ENCODE measurements at places on chromosomes 2 and 18.

DNA sequence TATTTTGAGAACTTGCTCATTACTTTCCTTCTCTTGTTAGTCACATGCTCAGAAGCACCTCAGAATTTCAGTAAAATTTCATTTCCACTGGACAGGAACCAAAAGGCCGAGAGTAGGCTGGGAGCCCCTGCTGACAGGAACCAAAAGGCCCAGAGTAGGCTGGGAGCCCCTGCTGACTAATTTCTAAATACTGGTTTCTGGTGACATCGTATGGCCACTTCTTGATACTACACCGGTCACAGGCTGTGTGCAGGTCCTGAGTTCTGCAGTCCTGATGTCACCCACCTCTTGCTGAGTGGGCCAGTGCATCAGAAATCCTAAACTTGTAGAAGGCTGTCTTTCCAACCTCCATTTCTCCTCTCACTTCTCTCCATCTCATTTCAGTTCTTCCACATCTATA lies 17.7 kb upstream of the EN1 start:
- peak; percentile 44 for DNase-seq

DNA sequence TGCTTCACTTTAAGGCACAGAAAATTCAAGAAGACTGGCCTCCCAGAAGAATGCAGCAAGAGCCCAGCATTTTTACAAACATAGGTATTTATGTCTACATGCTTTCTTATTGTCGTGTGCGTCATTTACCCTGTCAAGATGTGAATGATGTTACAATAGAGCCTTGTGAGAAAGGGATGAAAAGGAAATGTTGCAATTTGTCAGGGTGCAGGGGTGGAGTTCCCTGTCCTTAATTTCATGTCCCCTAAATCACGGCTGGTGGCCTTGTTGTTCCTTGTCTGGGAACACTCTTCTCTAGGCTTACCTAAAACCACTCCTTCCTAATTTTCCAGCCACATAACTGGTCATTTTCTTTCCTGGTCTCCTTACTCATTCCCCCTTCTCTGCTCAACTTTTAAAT lies 194.2 kb downstream of the TXNL1 start:
- no peak for DNase-seq

DNA sequence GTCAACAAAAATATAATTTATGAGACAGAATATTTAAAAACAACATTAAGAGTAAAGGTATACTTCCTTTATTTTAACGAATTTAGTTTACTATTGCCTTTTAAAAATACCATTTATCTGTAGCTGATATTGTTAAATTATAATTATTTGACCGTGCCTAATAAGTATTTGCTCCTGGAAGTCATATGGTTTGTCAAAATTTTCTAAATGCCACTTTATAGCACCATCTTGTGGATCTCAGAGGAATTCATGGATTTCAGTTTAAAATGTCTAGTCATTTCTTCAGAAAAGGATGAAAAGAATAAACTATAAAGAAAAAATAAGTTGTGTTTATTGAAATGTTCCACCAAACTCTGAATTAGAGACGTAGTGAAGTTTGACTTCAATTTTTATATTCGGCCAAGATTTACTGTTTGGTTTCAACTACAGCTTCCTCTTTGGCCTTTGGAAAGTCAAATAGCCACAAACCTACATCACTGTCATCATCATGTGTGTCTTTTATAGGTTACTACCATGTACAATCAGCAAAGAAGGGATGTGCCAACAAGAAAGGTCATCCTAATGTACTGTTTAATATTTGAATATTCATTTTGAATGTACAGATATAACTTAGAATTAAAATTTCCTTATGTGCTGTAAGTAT lies 10.3 kb upstream of the FTCDNL1 start:
- peak; percentile 31 for DNase-seq

- DNase-seq = no peak
These were observed 241.0 kb downstream of the LRP1B start for GRCh38 chr2:141889788-141890187.

DNA sequence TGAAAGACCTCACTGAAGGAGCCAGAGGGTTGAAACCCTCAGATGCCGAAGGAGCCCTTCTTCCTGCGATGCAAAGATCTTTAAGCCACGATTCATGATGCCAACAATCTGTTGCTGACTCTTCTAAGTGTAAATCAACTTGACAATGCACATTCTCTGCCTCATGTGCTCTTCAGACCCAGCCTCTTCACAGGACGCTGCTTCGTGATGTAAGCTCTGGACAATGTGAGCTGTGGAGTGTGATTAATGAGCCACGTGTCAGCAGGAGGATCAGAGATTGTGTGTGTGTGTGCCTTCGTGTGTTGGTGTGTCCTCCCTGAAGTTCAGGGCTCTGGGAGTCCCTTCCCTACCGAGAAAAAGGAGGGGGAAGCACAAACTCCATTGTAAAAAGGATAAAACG lies 26.5 kb upstream of the TWIST2 start:
- DNase-seq = no peak

GRCh38 chr2:169225906-169226305 lies 136.4 kb downstream of the LRP2 start:
- no peak for DNase-seq

DNA sequence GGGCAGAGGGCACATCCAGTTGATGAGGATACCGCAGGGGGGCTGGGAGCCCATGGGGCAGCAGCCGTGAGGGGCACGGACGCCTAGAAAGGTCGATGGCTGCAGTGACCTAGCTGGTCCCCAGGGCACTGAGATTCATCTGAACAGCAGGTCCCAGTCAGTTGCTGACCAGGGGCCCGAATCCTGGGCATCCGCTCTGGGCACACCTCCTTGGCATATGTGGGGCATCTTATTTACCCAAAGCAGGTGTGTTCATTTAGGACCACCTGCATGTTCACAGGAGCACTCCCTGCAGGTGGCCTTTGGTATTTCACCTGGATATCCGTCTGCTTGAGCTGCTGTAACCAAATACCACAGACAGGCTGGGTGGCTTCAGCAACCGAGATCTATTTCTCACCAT lies 72.0 kb upstream of the ODC1 start:
- no peak for DNase-seq

DNA sequence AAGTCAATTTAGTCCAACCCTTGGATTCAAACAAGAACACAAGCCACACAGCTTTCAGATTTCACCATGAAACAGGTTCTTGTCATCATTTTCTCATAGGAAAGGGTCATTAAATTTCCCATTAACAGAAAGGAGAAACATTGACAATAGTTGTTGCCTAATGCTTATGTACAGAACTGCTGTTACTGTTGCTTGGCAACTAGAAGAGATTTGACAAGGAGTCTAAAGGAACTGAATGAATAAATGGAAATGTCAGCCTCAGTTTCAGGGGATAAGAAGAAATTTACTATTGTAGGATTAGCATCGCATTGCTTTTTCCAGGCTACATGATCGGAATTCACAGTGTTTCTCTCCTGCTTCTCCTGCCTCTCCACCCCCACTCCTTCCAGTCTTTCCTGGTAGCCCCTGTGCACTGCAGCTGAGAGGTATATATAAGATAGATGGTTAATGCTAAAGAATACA lies 90.3 kb downstream of the SPATS2L start:
- DNase-seq = no peak

GRCh38 chr2:54720563-54720962 lies 2.9 kb upstream of the EML6 start:
- no peak for DNase-seq

GRCh38 chr2:46954951-46955571 lies 39.5 kb upstream of the MCFD2 start:
- no peak for DNase-seq
